NCI-H187 (cell line): ENCODE measurements at places on chromosomes 2 and 18.

GRCh38 chr2:28668106-28668814, 83.4 kb upstream of the PPP1CB start:
- no peak for DNase-seq

- DNase-seq = no peak
These were observed 88.3 kb downstream of the ZNF516 start for GRCh38 chr18:76406791-76407190.

GRCh38 chr2:191234376-191234775, 10.8 kb upstream of the MYO1B start:
- no peak for DNase-seq

DNA sequence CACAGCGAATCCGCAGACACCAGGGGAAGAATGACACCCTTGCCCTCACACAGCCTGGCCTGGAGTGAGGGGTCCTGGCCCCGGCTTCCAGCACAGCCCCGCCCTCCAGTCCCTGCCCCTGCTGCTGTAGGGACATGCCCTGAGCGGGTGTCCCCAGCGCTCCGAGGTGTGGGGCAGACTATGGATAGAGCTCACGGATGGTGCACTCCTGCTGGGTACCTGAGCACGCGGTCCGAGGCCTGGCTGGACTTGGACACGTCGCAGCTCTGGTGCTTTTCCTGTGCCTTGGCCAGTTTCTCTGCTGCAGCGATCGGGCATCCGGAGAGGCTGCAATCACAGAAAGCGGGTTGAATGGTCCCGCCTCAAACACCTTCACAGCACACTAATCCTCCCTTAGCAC, 165.7 kb upstream of the PXDN start:
- DNase-seq = no peak

DNA sequence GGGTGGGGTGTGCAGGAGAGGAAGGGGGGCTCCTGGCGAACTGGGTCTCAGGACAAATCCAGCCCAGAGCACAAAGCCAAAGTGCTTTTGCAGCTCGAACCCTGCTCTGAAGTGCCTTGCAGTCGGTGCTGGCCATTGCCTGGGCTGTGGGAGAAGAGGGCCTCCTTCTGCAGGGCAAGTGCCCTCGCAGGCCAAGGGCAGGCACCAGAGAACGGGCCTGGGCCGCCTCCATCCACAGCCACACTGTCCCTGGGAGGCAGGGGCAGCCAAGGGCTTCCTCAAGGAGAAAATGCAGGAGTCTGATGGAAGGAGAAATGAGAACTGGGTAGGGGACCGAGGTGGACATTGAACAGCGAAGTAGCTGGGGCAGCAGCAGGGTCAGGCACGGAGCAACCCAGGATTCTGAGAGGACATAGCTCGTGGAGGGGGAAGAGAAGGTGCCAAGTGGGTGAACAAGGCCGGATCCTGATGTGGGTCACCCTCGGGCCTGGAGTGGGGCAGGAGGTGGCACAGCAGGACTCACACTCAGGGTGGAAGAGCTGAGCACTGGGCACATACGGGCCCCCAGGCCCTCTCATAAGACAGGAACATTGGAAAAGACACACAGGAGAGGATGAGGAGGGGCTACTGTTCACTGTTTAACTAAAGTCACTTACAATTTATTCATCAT, 312.8 kb upstream of the SALL3 start:
- no peak for DNase-seq

DNA sequence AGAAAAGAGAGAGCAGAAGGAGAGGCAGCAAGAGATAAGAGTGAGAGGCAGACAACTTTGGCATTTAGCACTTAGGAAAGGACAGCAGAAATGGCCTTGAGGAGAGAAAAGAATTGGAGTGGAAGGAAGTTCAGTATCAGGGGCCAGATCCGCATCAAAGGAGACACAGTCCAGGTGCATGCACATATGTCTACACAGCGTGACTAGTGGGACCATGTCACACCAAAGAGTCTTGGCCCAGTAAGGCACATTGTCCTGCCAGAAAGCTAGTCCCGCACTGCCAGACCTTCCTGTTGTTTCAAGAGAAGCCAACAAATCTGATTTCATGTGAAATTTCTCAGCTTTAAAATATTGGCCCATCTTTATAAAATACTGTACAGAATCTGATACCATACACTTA, 8.5 kb upstream of the STK39 start:
- DNase-seq = no peak

GRCh38 chr18:21996351-21996826, 173.0 kb upstream of the GATA6 start:
- DNase-seq = no peak

GRCh38 chr2:54577944-54578647, 122.0 kb downstream of the SPTBN1 start:
- DNase-seq = no peak

GRCh38 chr2:234690569-234691213, 193.8 kb upstream of the ARL4C start:
- no peak for DNase-seq

DNA sequence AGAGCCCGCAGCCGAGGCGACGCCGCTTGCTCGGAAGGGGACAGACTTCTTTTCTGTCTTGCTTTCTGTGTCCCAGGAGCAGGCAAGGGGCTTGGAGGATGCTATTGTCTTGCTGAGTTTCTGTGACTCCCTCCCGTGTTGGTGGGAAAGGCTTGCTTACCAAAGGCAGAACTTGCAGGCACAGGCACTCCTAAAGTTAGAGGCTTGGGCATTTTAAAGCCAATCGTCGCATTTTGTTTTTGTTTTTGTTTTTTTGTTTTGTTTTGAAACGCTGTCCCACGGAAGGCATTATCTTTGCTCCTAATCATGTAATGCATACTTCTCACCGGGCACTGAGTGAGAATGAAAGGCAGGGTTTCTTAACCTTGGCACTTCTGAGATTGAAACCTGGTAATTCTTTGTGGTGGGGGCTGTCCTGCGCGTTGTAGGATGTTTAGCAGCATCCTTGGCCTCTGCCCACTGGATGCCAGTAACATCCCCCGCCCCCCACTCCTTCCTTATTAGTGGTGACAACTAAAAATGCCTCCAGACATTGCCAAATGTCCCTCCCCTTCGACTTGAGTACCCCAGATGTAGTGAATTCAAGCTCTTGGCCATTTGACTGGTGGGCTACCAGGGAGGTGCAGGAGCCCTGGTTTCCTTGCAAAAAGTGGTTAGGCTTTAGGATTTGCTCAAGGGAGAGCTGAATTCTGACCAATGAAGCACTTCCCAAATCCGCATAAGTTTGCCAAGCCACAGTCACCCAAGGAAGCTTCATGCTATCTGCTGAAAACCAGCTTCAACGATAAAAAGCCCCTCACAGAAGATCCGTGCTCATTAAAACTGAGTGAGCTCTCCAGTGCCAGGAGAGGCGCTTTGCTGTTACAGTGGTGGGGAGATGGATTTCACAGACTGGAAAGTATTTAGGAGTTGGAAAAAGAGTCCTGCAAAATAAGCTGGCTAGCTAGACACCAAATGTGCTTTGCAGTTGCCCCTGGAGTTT, 1.2 kb downstream of the ANTXR1 start:
- no peak for DNase-seq

DNA sequence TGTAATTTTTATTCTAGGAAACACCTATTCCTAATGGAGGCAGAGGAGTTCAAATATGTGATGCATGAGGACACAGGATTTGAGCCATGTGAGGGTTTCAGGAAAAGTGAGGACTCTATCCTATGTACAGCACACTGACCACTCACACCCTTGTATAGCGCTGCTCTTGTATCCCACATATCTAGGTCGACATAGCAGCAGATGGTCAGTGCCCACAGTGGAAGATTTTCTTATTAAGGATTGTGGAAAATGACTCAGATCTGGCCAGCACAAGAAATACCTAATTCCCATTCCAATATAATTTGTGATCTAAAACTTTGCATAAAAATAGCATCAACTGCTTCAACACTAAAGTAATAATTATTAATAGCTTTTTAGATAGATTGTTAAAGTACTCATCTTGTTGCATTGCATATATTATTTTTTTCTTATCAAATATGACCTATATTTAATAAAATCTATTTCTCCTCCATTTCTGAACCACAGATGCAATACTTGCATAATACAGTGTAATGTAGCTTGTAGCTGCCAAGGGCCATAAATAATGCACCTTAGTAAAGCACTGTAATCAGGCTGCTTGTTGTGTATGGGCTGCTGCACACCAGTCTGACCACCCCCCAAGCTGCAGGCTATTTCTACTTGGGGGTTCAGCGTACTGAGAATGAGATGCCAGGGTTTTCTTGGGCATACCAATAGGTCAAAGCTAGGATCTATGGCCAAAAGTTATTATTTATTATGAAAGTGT, 442.2 kb upstream of the CWC22 start:
- DNase-seq = no peak

GRCh38 chr2:25341753-25342371, at the start of gene DNMT3A:
TSS of gene DNMT3A (minus strand) at chr2:25341925. CDS start at chr2:25313984, 27,941 bp downstream.
- no peak for DNase-seq

- no peak for DNase-seq
These were observed 14.2 kb downstream of the FAM110C start for GRCh38 chr2:32068-32467.

GRCh38 chr2:105243961-105244360, 2.4 kb downstream of the GPR45 start:
- DNase-seq = no peak

DNA sequence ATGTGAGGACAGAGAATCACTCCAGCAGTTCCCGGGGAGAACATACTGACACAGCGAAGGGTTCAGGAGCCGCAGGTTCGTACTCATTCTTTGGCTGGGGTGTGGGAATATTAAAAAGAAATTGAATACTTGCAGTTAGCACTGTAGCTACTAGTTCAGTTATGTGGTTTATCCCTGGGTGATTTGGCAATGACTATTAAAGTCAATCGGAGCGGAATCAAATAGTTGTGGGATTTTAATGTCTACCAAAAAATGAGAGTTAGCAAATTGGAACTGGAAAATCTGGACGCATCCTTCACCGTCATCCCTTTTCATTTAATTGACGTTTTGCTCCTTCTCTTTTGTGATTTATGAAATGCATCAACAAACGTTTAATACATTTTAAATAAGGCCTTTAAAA, 50.8 kb downstream of the GBX2 start:
- DNase-seq = no peak

GRCh38 chr2:177556153-177556552, 163.6 kb downstream of the AGPS start:
- no peak for DNase-seq

DNA sequence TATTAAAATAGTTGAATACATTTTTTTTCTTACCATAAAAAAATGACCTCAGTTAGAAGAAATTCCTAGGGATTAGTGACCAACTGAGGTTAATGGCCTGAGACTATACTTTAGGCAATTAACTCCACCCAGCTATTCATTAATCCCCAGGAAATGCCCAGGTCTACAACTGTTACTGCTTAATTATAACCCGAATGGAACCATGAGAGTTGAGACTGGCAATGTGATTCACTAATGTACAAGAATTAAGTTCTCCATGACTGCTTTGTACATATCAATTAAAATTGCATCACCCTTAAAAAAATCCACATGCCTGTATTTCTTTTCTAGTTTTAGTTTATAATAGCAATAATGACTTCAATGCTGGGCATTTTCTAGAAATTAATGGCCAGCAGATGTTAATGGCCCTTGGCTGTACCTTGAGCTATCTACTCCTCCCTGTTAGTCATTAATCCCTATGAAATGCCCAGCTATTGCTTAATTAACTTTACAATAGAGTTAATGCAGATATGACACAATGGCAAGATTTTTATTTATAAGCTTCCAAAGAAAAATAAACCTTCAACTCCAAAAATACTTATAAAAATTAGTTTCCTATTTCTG, 44.1 kb downstream of the ERBB4 start:
- no peak for DNase-seq

- DNase-seq = no peak
These were observed 407.0 kb upstream of the CDH19 start for GRCh38 chr18:67010919-67011318.
